ENCODE measurements at places on chromosomes 2 and 18.
A peak's percentile ranks its signal among the peaks of the same experiment; 100 is the strongest.

- DNase-seq, result no peak
These were observed 252.1 kb upstream of the NT5C1B start for GRCh38 chr2:18841248-18842150.

DNA sequence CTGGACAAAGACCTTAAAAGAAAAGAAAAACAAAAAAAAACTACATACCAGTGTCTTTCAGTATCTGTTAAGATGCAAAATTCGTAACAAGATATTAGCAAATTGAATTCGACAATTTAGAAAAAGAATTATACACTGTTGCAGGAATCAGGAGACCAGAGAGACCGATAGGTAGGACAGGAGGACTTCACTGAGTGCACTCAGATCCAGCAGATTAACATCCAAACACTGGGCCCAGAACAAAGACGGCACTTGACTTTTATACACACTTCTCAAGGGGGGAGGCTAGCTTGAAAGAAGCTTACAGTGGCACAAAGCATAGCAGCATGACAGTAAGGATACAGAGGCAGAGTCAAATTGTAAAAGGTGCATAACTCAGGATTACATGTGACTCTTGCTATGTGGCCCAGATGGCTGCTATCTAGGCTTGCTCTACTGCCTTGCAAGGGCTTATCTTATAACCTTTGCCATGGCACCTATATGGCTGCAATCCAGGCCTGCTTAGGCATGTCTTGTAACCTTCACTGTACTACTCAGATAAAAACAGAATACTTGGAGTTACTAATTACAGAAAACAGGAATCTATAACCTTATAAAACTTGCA, 507.3 kb upstream of the LRRTM4 start:
- no peak for DNase-seq

GRCh38 chr2:61356958-61357350, 113.9 kb downstream of the USP34 start:
- no peak for DNase-seq

- no peak for DNase-seq
These were observed 6.5 kb downstream of the ERBB4 start for GRCh38 chr2:212532087-212532486.

DNA sequence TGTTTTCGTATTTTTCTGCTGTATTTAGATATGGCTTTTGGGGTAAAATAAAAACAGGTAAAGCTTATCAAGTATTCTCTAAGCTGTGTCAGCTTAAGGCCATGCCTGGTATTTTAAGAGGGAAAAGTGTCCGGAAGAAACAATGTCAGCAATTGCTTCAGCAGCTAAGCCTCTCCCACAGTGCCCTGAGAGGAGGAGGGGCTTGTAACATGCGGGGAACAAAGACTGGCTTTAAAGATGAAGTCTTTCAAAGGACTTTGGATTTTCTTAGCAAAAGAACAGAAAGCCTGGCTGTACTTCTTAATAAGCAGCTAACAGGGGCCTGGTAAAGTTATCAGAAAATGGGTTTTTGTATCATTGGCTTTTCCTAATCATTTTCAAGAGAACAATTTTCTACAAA, 102.8 kb downstream of the PXDN start:
- DNase-seq, result no peak

DNA sequence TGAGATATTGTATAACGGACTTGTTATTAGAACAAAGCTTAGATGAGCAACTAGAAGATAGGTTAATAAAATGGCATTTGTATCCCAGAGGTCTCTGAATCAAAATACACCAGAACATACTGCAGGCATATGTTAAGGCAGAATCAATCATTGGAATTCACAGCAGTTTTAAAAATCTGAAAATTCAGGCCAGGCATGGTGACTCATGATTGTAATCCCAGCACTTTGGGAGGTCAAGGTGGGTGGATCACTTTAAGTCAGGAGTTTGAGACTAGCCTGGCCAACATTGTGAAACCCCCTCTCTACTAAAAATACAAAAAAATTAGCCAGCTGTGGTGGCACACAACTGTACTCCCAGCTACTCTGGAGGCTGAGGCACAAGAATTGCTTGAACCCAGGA, 405.2 kb downstream of the ZEB2 start:
- no peak for DNase-seq

DNA sequence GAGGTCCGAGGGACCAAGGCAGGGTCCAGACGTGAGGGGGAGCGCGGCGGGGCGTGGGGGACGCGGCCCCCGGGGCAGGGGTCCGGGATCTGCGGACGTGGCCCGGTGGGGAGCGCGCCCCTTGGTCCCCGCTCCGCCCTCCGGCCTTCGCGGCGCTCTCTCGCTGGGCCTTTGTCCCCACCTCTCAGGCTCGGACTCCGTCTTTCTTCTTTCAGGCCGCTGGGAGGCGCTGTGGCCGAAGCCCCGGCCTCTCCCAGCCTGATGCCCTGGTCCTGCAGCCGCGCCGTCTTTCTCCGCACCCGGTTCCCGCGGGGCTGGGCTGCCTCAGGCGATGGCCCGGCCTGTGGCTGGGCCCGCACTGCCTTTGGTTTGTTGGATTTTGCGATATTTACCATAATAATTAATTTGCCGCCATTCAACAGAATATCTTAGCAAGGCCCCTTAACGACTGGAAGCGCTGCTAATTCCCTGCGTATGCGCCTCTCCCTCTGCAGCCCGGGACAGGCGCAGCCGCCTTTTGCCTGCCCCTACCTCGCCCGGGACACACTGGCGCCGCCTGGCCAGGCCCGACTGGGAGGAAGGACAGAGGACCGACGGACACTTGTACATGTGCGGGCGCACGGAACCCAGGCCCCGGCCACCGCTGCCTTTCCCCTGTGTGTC, 10.8 kb downstream of the SIX3 start:
- peak; percentile 79 for DNase-seq
